Cerebellum (tissue), 4 donors: ENCODE measurements at places on chromosomes 2 and 18. TPM values are rescaled to one million over a fixed set of nuclear protein-coding genes. Genes with fewer than 3 reads are reported as not detected.

The MYL1 gene
- 0.73 TPM for total RNA-seq

The FAM98A gene
- total RNA-seq = 22.6 TPM

The PJVK gene
- 3.3 TPM for total RNA-seq

The DNAJC5G gene
- 1.3 TPM for total RNA-seq

The PLGLB1 gene
- total RNA-seq = 13.8 TPM

The CCDC148 gene
- total RNA-seq = 13.5 TPM

The GDF7 gene
- 0.45 TPM for total RNA-seq

The SULT1C4 gene
- 20.7 TPM for total RNA-seq

The IWS1 gene
- 26.6 TPM for total RNA-seq

The USP37 gene
- total RNA-seq = 31.1 TPM

The ARMC9 gene
- 27.7 TPM for total RNA-seq

The RBM44 gene
- total RNA-seq = 2.2 TPM

The IL36A gene
- total RNA-seq = not detected

The SLC5A7 gene
- total RNA-seq = 3.1 TPM

The UGT1A10 gene
- not detected for total RNA-seq

The GKN1 gene
- not detected for total RNA-seq

The SCYGR4 gene
- not detected for total RNA-seq

The CRYGC gene
- not detected for total RNA-seq

The VWA3B gene
- 0.73 TPM for total RNA-seq

The ANKRD30BL gene
- 33.8 TPM for total RNA-seq

The CYP26B1 gene
- 47.5 TPM for total RNA-seq

The CDKL4 gene
- total RNA-seq = 5.6 TPM

The HOXD13 gene
- not detected for total RNA-seq

The RNU2-63P gene
- not detected for total RNA-seq

The ADCYAP1 gene
- 23.3 TPM for total RNA-seq

The REEP1 gene
- 75.8 TPM for total RNA-seq

The HOXD12 gene
- not detected for total RNA-seq

The UPP2 gene
- 0.27 TPM for total RNA-seq

The SERPINB4 gene
- total RNA-seq = not detected

The ID2 gene
- 371 TPM for total RNA-seq

The SETBP1 gene
- 46.3 TPM for total RNA-seq

The TCF23 gene
- not detected for total RNA-seq

The CYTIP gene
- 0.27 TPM for total RNA-seq

The SRD5A2 gene
- total RNA-seq = 0.18 TPM

The HOXD9 gene
- not detected for total RNA-seq

The PKP4 gene
- 66.8 TPM for total RNA-seq

The CRYGD gene
- 1.9 TPM for total RNA-seq

The SPC25 gene
- 10.2 TPM for total RNA-seq

The MYO7B gene
- 0.27 TPM for total RNA-seq
